ENCODE measurements at places on chromosomes 12 and 14.

DNA sequence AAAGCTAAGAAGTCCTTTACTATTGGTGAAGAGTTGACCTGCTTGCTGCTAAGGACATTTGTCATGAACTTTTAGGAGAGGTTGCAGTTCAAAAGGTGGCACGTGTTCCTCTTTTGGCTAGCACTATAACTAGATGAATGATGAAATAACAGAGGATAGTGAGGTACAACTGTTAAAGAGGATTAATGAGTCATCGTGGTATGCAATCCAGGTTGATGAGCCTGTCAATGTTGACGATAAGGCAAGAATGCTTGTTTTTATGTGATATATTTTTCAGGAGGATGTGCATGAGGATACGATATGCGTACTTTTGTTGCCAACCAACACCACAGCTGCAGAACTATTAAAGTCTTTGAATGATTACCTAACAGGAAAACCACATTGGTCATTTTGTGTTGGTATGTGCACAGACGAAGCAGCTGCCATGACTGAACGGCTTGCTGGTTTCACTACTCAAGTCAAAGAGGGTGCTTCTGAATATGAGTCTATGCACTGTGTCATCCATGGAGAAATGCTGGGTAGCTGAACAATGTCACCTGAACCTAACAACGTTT lies 10.6 kb downstream of the CEP128 start:
- peak; percentile 68 for DNase-seq

DNA sequence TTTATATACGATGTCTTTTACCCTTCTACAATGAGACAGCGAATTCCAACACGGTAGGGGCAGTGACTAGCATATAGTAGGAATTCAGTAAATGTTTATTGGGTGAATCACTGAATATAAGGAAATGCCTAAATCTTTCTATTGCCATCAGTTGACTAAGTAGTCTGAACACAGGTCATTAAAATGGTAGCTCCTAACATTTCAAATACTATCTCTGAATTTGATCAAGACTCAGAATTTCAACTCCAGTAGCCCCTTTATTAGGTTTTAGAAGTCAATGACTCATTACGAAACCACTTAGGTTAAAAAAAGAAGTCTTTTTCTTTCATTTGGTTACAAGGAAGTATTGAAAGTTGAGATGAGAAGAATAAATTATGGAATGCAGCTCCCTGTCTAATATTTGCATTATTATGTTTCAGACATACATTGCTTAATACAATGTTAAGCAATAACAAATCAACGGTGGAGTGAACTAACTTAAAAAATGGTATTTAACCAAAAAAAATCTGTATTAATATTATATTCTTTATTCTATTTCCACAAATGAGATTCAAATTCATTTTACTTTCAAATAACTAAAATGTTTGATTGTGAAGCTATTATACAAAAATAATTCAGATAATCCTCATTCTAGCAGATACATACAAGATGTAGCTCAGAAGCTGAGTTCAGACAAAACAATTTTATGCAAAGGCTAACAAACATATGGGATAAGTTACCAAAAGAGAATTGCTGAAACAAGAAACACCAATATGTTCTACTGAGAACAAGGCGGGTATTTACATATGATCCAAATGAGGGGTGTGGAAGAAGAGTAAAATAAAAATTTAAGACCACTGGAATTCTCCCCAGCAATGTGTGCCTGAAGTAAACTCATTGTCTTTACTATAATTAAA lies 302.7 kb downstream of the CEP128 start:
- no peak for DNase-seq

GRCh38 chr12:53241623-53242412 lies 9.8 kb upstream of the RARG start:
- no peak for DNase-seq

DNA sequence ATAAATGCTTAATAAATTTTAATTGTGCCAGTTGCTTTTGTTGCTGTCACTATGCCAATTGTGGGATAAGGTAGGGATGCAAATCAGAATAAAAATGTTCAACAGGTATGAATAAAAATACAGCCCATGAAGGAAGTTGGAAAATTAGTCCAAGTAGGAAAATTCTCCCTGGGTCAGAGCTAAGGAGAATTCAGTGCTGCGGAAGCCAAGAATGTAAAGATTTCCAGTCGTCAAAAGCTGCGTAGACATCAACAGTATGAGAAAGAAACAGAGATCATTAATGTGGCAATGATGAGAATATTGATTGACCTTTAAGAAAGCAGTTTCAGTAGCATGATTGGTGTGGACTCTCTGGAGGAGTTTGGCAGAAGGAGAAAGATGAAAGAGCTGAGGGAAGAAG lies 87.9 kb downstream of the PLEKHA5 start:
- DNase-seq = no peak

DNA sequence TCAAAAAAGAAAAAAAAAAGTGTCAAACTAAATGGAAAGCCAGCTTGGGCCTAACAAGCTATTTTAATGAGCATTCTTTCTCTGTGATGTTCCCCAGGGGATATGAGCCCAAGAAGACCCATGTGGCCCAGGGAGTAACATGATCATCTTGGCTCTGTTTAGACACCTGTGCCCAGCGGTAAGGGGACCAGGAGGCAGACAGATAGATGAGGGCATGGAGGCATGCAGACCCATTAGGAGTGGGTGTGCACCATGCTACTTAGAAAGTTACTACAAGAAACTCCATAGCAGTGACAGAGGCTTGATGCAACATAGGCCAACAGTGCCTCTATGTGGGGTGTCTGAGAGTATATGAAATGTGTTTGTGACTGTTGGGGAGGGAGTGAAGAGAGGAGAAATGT lies 3.1 kb upstream of the CREBL2 start:
- peak; percentile 18 for DNase-seq

DNA sequence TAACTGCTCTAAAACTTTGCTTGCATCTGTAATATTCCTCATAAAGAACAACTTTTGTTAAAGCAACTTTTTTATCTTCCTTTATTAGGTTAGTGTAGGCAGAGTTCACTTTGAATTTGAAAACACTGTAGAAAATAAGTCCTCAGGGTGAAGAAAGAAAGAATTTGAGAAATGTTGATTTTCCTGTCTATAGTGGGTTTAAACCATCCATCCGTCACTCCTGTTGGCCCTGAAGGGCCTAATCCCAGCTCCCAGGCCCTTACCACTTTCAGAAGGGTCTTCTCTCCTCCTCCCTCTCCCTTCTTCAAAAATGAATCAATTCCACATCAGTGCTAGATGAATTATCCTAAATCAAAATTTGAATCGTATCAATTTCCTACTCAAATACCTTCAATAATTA lies 4.9 kb upstream of the SLC2A3 start:
- DNase-seq = no peak
